ENCODE measurements at places on chromosomes 7 and 10. TPM values are rescaled to one million over a fixed set of nuclear protein-coding genes. Genes with fewer than 3 reads are reported as not detected.

The CALHM1 gene
- total RNA-seq: not detected

The ANKRD1 gene
- total RNA-seq: not detected

The TFPI2 gene
- not detected for total RNA-seq

The TASOR2 gene
- total RNA-seq: 74.2 TPM

The CPEB3 gene
- total RNA-seq: 2.1 TPM

The GOT1 gene
- total RNA-seq: 33.4 TPM

The WNT8B gene
- not detected for total RNA-seq

The PPP1R3C gene
- total RNA-seq: not detected

The SH3PXD2A gene
- 8.0 TPM for total RNA-seq

The RFC2 gene
- total RNA-seq: 88.9 TPM

The STEAP4 gene
- not detected for total RNA-seq

The LIPA gene
- total RNA-seq: 22.9 TPM

The CNNM1 gene
- total RNA-seq: 0.16 TPM

The SLC16A9 gene
- 0.27 TPM for total RNA-seq

GRCh38 chr10:47361293-47361692 lies 13.1 kb downstream of the RBP3 start:
- no peak for DNase-seq

- DNase-seq: no peak
Measured at GRCh38 chr7:32762925-32763293, 128.7 kb downstream of the KBTBD2 start.

- no peak for DNase-seq
Measured at GRCh38 chr10:86265895-86266259, 100.7 kb downstream of the GRID1 start.

DNA sequence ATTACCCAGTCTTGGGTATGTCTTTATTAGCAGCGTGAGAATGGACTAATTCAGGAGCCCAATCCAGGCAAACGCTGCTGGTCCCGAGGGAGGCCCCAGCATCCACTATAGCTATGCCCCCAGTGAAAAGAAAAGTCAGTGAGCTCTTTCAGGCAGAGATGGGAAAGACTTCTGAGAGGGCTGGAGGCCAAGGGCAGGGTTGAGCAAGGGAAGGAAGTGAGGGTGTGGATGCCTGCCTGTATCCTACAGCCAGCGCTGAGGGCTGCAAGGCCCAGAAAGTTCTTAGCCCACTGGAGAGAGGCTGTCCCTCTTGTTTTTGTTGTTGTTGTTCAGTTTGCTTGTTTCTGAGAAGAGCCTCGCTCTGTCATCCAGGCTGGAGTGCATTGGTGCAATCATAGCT lies 261.6 kb downstream of the ZEB1 start:
- DNase-seq: no peak

DNA sequence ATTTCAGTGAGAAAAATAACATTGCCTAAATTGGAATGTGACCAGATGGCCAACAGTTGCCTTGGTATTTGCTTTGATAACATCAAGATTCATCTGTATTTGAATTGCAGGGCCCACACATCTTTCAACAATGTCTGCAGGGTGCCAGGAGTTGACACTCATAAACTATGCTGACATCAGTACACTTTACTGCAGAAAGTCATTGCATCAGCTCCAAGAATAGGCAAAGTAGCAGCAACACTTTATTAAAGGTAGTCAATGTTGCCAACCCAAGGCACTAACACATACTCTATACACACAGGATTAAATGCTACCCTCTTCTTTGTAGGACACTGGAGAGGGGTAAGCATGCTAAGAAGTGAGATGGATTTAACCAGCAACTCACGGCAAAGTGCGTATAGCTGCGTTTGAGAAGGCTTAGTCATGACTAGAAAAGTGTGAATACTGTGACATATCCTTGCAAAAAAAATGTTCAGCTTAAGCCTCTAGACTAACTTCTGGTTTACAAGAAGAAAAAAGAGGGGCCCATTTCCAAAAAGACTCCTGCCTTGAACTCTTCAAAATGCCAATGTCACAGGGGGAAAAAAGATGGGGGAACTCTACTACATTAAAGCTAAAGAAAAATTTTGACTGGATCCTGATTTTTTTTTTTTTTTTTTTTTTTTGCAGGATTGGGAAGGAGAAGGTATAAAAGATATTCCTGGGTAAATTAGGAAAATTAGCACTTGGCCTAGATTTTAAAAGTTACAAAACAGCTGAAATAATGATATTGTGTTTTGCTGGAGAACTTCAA lies 2.2 kb downstream of the BBIP1 start:
- no peak for DNase-seq

GRCh38 chr10:72204296-72204695 lies 11.5 kb upstream of the ANAPC16 start:
- DNase-seq: no peak

DNA sequence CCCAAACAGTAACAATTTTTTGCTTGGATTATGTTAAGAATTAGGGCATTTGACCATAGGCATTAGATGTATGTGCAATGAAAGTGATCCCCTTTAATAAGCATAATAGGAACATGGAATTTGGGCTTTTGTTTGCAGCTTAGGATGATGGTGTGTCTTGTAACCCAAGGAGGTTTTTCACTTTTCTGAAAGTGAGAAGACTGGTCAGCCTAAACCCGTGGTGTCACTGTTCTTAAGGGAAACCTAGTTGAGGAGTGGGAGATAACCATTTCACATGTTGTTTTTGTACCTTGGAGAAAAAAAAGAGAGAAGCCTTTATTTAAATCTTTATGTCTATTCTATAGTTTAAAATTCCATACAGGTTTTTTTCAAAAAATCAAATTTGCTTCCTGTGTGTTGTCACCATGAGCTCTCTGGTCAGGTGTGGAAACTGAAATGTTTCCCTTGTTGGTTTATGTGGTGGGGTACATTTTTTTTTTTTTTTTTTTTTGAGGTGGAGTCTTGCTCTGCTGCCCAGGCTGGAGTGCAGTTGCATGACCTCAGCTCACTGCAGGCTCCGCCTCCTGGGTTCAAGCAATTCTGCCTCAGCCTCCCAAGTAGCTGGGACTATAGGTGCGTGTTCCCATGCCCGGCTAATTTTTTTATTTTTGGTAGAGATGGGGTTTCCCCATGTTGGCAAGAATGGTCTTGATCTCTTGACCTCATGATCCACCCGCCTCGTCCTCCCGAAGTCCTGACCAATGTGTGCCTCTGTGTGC lies 7.7 kb downstream of the CCM2 start:
- no peak for DNase-seq

DNA sequence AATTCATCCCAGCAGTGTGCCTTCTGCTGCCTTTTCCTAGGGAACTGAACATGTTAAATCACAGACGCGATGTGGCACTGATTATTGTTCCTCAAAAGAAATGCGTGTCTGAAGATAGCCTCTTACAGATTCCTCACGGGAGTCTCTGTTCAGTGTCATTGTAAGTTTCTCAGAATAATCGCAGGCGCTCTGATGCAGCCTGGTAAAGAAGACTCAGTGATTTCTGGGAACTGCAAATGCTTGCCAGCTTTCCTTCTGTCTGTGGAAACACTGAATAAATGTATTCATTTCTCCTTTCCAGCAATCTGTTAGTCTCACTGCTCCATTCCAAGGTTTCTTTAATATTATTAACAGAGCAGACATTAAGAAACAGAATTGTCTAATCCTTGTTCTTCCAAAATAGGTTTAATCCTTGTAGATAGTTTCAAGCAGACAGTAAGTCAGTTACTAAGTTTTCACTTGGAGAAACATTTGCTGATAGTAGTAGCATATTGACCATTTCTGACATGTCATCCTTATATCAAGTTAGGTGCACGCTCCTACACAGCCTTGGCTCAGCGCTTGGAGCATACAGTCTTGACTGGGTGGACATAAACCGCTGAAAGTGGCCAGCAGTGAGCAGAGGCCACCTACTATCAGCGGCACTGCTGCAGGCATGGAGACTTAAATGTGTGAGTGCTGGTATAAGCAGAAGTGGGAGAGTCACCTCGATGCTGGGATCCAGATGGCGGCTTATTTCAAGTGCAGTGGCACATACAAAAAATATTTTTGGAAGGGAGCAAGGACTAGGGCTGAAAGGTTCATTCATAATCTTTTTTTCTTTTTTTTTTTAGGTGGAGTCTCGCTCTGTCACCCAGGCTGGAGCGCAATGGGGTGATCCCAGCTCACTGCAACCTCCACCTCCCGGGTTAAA lies 27.7 kb downstream of the MMRN2 start:
- no peak for DNase-seq

- no peak for DNase-seq
Measured at GRCh38 chr10:79020605-79021004, 48.2 kb upstream of the ZMIZ1 start.

GRCh38 chr10:31346953-31347352 lies 27.9 kb downstream of the ZEB1 start:
- no peak for DNase-seq

DNA sequence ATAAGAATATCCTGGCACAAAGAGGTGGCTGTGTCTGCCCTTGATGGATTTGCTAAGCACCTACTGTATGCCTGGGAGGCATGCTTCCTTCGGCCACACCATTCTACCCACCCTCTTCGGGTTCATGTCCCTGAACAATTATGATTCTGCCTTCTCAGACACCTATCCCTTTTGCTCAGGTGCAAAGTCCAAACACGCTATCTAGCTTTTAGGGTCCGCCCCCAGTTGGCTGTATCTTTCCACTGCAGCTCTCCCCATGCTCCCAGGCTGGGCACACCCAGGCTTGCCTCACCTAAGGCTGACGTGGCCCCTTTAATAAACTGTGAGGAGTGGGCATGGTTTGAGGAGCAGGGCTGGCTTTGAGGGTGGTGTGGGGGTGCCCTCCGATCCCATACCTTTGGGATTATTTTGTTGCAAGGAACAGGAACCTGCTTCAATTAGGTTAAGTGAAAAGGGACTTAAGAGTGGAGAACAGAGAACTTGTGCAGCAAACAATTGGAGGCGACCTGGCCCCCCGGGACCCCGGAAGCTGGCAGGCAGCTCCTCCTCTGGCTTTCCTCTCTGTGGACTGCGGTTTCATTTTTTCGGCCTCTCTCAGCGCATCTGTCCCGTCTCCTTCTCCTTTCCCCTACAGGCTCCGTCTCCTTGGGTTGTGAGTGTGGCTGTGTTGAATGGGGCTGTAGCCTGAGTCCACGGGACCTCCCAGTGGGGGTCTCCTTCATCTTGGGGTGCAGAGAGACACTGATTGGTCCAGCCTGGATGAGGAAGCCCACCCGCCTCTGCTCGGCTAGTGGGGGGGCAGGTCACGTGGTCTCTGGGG lies 3.8 kb downstream of the CLIP2 start:
- DNase-seq: no peak

DNA sequence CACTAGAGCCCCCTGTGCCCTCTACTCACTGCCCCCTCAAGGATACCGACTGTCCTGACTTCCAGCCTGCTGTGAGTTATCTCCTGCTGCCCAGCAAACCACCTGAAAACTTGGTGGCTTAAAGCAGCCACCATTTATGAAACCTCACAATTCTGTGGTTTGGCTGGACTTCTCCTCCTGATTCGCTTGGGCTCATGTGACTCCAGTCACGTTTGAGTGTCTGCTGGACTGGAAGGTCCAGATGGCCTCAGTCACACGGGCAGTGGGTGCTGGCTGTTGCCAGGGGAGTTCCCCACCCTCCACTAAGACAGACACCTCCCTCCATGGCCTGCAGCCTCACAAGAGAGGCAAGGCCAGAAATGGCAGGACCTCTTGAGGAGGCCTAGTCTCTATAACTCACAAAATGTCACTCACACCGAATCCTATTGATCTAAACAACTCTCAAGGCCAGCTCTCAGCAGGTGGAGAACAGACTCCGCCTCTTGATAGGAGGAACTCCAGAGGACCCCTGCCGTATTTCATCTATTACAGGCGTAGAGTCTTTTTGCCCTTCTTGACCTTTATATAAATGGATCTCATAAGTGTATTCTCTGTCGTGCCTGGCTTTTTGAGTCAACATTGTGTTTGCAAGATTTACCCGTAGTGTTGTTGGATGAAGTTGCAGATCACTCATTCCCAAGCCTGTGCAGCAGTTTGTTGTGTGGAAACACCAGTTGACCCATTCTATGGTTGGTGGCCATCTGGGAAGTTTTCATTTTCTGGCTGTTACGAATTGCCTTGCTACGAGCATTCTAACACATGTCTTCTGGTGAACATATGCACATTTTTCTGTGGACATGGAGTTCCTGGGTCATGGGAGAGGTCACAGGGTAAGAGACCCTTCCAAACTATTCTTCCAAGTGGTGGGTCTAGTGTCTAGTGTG lies 48.3 kb downstream of the ZMIZ1 start:
- DNase-seq: no peak

- no peak for DNase-seq
Measured at GRCh38 chr10:68560943-68561864, 1.1 kb downstream of the TET1 start.

DNA sequence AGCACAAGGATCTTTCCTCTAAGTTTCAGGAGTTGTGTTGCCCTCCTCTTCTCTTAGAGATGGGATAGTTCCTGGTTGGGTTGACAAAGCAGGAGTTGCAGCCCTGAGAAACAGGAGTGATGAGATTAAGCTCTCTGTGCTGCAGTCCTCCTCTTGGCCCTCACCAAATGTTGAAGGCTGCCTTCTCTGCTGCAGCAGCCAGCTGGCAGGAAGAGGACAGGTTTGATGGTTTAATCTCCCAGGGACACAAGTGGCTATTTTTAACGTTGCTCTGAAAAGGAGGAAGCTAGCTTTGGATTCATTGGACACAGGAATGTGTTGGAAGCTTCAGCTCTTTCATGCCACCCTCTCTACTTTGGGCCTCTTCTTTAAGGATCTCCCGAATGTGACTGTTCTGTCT lies 9.4 kb downstream of the STRIP2 start:
- no peak for DNase-seq

- no peak for DNase-seq
Measured at GRCh38 chr7:33986951-33987947, 81.9 kb downstream of the BMPER start.
